SK-N-SH (cell line): ENCODE measurements at places on chromosomes 4 and X. TPM values are rescaled to one million over a fixed set of nuclear protein-coding genes. Genes with fewer than 3 reads are reported as not detected.

NR3C2 gene
- polyA plus RNA-seq, result 0.02 and 0.03 TPM in 2 replicates

DNA sequence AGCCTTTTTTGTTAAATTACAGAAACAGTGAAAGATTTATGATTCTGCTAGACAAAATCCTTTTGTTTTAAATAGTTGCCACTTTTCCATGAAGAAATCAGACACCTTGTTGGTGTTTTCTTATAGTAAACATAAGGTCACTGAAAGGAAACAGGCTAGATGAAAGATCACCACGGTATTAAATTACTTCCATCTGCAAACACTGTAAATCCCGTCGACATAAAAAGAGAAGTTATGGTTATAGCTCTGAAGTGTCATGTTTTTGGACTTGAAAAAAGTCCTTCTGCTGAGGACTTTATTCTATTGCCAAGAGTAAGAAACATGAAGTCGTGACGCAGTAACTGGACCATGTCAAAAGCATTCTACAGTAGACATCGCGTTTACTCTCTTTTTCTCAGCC, 567.6 kb upstream of the SLIT2 start:
- no peak for DNase-seq

DNA sequence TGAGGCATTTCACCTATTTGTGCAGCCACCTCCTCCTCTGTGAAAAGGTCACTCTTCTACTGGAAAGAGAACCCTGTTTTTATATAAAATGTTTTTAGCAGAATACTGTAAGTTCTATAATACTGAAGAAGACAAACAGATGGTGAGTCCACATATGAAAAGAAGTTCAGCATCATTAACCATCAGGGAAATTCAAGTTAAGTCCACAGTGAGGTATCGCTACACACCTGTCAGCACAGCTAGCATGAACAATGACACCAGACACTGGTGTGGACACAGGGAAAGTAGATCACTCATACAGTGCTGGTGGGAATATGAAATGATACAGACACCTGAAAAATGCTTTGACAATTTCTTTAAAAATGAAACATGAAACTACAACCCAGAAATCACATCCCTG, 133.0 kb downstream of the MAD2L1 start:
- DNase-seq, result no peak

ATP10D gene
- 7.9 and 12.6 TPM in 2 replicates for polyA plus RNA-seq

DNA sequence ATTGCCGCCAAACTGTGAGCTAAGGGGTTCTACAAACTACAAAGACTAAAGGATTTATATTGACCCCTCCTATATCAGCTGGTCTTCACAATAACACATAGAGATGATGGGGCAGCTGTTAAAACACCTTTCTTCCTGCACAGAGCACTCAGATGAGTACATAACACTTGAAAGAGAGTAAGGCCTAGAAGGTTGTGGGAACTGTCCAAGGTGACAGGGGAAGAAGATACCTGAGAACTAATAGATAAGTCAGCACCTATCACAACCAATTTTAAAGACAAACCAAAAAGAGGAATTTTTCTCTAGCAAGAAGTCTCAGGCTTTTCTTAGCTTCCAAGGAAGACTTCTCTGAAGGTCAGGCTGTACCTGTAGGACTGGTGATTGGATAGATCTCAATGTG, 19.1 kb upstream of the CXCL6 start:
- no peak for DNase-seq

GRCh38 chr4:53575552-53575951, 15.7 kb downstream of the LNX1 start:
- DNase-seq, result no peak

PHOX2B gene
- 0.95 and 2.2 TPM in 2 replicates for polyA plus RNA-seq

DNA sequence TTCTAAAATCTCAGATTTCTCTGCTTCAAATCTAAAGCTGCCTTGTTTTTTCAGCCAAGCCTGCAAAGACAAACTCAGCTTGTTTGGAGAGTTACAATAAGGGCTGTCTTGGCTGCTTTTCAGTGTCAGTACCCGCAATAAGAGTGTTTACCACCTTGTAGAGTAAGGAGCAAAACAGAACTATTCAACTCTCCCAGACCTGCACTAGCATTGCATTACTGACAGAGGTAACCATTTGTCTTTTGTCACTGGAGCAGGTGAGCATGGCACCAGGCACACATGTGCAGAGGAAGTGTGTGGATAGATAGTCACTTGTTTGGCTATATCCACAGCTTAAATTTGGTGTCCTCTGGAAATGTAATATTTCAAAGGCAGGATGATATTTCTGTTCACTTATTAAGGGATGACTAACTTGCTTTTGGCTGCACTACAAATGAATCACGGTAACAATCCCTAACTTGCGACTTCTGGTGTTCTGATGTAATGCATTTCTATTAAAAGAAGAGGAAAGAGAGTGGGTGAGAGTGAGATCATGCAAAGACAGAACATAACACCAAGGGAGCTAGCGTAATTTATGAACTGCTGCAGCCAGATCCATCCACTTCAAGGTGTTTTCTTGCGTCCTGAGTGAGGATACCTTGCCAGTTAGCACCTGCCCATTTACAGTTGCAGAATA, 38.6 kb downstream of the PTCHD1 start:
- DNase-seq, result no peak

GRCh38 chr4:26302031-26302899, 18.5 kb upstream of the RBPJ start:
- DNase-seq, result no peak

GRCh38 chrX:71941776-71942175, 31.1 kb downstream of the NHSL2 start:
- no peak for DNase-seq

DNA sequence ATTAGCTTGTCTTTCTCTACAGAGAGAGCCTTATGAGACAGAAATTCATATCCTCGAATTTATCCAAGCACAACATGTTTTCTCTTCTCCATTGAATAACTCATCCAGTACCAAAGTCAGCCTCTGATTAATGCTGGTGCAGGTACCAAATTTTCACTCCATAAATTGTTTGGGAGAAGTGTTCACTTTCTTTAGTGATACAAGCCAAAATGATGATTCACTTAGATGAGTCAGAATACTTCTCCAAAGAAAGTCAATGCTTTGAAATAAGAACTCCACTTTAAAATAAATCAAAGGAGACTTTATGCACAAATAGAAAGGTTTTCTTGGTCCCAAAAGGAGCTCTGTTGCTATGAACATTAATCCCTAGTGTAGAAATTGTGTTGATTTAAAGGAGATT, 60.2 kb downstream of the MAOB start:
- no peak for DNase-seq

DNA sequence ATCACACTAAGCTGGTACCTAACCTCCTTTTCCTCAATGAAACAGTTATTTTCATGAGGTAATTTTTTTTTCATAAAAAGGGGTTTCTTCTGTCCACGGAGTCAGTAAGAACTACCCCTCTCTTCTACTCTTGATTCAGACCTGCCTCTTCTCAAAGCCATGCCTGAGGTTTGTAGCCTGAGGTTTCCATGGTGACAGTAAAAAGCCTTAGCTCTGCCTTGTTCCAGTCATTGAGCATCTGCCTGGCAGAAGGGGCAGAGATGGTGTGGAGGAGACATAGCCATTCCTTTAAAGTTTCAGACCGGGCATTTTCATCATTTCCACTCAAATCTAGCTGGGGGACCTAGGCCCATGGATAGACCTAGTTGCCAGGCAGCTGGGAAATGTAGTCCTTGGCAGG, 135.5 kb downstream of the REPS2 start:
- no peak for DNase-seq

- no peak for DNase-seq
Observed at GRCh38 chr4:119942806-119943205, 123.8 kb downstream of the MAD2L1 start.
